ENCODE measurements at places on chromosomes 7 and 10.

- peak; percentile 4 for DNase-seq
Measured at GRCh38 chr10:2949948-2950354, 117.4 kb upstream of the PFKP start.

GRCh38 chr10:30639946-30640786, 10.6 kb upstream of the LYZL2 start:
- DNase-seq = no peak

GRCh38 chr7:19709249-19709578, 377 bp upstream of the POLR1F start:
- no peak for DNase-seq

GRCh38 chr10:19096501-19097073, 48.0 kb downstream of the MALRD1 start:
- no peak for DNase-seq

DNA sequence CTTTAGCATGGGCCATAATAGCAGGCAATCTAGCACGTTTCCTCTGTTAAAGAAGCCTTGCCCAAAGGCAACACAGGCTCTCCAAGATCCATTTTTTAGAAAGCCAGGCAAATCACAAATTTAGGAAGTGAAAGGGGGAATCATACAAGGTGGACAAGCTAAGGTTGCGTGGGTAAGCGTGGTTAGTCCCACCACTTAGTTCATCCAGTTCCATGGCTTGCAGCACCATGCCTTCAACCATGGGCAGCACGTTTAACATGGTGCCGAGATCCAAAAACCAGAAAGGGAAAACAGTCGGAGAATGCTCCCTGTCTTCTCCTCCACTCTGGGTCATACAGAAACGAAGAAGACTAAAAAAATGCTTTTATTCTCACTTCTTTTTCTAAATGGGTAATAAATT, 234.4 kb upstream of the IMMP2L start:
- DNase-seq = no peak

- no peak for DNase-seq
Measured at GRCh38 chr7:93958651-93959050, 37.1 kb downstream of the GNG11 start.

GRCh38 chr10:49355221-49355620, 40.7 kb downstream of the DRGX start:
- no peak for DNase-seq

DNA sequence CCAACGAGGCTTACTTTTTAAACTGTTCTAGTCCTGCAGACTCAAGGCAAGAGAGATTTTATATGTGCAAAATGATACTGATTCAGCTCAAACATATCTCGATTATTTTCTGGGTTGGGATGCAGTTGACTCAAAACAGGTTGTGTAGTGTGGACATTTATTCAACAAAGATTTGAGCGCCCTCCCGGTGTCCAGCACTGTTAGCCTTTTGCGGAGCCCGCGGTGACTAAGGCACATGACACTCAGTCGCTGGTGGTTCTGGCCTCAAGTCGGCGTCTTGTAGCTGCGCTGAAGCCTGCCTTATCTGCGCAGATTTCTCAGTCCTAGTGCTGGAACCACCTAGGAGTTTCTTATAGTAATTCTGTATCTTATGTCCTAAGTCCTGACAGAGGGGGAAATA, 938 bp upstream of the CADPS2 start:
- no peak for DNase-seq

DNA sequence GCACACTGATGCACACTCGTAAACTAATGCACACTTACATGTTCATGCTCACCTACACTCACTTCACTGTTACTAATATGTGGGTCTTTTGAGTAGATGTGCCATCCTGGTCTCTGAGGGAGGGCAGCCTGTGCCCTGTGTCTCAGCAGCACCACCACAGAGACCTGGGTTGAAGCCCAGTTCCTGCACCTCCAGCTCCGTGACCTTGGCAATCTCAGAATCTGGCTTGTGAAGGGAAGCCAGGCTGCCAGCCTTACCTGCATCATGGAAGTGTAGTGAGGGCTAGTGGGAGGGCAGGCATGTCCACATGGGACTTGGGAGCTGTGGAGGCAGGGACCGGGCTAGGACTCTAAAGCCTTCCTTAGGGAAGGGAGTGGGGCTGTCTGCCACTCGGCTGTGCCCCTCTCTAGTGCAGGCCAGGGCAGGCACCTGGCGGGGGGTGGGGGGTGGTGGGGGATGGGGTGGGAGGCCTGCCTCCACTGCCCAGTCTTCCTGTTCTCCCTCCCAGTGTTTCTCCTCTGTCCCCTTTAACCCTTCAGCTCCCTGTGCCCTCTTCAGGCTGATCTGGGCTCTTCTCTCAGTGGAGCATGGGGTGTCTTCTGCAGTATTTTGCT, 8.1 kb downstream of the ADCY1 start:
- no peak for DNase-seq

DNA sequence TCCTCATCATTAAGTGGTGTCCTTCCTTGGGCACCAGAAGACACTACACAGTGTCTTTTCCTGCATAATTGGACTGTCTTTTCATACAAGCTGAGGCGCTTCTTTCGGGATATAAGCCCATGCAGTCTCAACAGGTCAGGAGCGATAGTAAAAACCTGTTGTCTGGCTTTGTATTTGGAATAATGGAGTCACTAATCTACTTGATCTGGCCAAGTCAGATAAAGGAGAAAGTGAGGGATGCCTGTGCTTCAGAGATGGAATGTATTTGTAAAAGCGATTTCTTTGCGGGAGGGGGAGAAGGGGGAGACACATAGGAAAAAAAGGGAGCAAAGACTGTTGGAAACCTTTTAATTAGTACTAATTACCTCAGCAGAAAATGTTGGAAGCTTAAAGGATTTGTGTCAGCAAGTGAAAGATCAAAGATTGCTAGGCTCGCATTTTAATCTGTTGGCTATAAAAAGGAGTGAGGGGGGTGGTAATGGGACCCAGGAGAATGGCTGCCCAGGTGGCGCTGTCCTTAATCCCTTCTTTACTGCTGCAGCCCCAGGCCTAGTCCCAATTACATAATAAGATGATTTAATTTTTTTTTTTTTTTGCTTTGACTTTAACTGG, 581.4 kb downstream of the LRMDA start:
- no peak for DNase-seq

DNA sequence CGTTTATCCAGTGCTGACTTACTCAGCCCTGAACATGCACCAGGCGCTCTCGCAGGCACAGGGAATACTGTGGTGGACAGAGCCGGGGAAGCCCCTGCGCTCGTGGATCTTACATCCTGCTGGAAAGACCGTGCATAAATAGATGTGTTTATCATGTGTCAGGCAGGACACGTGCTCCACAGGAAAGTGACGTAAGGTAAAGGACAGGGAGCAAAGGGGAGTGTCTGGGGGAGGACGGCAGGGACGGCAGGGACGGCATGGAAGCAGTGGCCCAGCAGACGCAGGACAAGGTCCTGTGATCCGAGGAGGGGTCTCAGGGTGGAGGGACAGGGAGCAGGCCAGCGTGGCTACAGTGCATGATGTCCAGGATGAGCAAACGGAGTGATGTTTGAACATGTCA, 410.5 kb downstream of the PAXIP1 start:
- no peak for DNase-seq

- no peak for DNase-seq
Measured at GRCh38 chr10:72429931-72430330, 75.2 kb upstream of the DNAJB12 start.

GRCh38 chr10:121823993-121824463, 103.8 kb downstream of the ATE1 start:
- DNase-seq = no peak

- no peak for DNase-seq
Measured at GRCh38 chr7:1531979-1532455, 1.5 kb downstream of the MAFK start.

DNA sequence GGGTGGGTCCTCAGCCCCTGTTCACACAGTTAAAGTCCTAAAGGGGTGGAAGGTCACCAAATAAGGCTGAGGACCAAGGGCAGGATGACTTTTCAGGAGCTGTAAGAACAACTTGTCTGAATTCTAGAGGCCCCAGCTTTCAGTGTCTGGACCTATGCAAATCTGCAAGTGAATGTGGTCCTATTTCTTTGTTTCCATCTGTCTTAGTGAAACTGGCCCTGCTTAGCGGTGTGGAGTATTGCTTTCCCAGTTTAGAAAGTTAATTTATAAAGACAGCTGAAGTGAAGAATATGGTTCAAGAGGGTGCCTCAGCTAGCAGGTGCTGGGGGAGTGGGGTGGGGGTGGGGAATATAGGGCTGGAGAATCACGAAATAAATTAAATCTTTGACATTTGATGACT, 40.1 kb downstream of the HHEX start:
- DNase-seq = no peak

DNA sequence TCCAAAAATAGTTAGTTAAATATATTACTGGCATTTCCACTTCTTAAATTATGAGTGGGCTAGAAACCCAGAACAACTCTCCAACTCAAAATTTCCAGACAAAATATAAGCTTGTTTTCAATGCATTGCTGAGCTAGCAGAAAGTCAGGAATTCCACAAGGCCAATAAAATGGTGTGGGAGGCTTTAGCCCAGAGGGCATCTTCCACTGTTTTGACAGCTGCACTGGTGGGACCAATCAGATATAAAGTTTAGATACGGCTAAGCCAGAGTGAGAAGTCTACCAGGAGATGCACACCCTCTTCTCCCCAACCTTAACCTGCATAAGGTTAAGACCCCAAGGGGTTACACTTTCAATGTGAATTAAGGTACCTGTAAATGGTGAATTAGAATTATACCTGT, 76.6 kb downstream of the AMPH start:
- DNase-seq = no peak

- DNase-seq = no peak
Measured at GRCh38 chr7:127578036-127578684, 7.2 kb downstream of the GCC1 start.

- DNase-seq = no peak
Measured at GRCh38 chr10:34254596-34254995, 560.5 kb downstream of the PARD3 start.

- no peak for DNase-seq
Measured at GRCh38 chr7:452791-453455, 66.7 kb downstream of the PDGFA start.

- no peak for DNase-seq
Measured at GRCh38 chr10:69919250-69919649, 117.5 kb downstream of the COL13A1 start.

DNA sequence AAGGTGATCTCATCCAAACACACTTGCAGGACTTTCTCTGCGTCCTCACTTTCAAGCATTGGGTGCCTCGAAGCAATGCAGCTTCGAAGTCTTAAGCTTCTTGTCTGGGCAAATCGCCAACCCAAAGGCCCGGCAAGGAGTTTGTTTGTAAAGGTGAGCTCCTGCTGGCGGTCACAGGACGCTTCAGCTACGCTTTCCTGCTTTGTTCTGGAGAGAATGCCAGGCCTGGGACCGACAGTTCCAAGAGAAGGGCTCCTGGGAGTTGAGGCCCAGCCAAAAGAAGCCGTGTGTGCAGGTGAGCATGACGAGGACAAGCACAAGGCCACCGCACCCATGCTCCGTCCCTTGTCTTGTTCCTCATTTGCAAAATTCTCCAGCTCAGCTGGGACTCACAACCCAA, 106.6 kb upstream of the DOCK1 start:
- DNase-seq = no peak

- DNase-seq = no peak
Measured at GRCh38 chr7:57362868-57363267, 87.1 kb upstream of the ZNF716 start.

GRCh38 chr7:91374321-91374989, 110.2 kb downstream of the FZD1 start:
- no peak for DNase-seq

DNA sequence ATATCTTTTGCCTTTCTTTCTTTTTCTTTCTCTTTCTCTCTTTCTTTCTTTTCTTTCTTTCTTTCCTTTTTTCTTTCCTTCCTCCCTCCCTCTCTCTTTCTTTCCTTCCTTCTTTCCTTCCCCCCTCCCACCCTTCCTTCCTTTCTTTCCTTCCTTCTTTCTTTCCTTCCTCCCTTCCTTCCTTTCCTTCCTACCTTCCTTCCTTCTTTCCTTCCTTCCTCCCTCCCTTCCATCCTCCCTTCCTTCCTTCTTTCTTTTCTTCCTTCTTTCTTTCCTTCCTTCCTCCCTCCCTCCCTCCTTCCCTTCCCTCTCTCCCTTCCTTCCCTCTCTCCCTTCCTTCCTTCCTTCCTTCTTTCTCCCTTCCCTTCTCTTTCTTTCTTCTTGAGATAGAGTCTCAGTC, 25.5 kb upstream of the CALN1 start:
- no peak for DNase-seq

DNA sequence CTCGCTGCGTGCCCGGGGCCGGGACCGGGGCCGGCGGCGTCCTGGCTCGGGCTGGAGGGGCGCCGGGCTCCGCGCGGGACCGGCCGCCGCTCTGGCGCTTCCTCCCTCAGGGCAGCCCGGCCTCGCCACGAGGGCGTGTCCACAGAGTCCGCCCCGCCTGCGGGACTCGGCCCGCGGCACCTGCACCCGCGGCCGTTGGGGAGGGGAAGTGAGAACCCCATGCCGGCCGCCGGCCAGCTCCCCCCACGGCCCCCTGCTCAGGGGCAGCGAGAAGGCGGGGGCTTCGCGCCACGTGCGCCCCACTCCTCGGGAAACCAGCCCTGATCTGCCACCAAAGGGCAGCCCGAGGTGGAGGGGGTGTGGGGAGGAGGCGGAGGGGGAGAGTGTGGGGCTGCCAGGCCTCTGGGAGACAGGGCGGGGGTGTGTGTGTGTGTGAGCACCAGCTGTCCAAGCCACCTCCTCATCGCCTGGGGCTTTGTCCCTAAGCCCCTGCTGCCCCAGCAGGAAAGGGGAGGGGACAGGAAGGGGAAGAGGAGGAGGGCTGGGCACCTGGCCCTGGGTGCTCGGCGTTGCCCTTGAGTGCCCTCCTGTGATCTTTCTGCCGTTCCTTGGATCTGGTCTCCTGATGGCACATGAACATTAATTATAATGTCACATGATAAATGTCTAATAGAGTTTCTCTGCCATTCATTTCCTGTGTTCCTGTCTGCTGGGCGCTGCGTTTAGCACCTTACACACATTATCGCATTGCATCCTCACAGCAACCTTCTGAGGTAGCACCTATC, at the start of gene PIK3AP1:
TSS of gene PIK3AP1 (minus strand) at position 93 of the 785 bp plus-strand sequence. CDS start 120 bp downstream, outside the sequence.
- peak; percentile 6 for DNase-seq

DNA sequence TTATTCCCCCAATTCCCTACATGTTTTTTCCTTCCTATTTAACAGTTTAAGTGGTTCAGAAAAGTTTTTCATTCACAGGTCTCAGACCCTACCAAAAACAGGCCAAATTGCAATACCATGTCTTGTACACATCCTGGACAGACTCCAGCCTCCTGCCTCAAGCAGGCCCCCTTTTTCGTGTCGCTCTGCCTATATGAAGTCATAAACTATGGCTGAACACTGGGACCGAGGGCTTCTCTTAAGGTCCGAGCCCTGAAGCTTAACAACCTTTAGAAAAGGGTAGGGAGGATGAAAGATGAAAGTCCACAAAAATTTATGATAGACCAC, 1.4 kb downstream of the FBXW4 start:
- DNase-seq = no peak

DNA sequence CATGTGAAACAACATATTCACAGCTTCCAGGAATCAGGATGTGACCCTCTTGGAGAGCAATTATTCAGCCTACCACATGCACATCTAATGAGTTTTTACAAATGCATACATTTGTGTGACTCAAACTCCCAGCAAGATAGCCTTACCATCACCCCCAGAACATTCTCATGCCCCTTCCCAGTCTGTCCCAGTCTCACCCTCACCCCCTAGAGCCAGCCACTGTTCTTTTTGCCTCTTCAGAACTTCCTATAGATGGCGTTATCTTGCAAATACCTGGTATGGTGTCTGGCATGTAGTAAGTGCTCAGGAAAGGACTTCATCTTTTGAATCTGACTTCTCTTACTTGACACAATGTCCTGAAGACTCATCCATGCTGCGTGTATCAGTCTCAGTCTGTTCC, 23.9 kb upstream of the AOC1 start:
- no peak for DNase-seq
